Activated CD4-positive, alpha-beta T cell treated with anti-CD3 and anti-CD28 coated beads for 36 hours (primary cell): ENCODE measurements at places on chromosomes 3 and 15. TPM values are rescaled to one million over a fixed set of nuclear protein-coding genes. Genes with fewer than 3 reads are reported as not detected.

The GABRA5 gene
- not detected for total RNA-seq

The GHSR gene
- total RNA-seq, result not detected

The VEPH1 gene
- total RNA-seq, result not detected

GRCh38 chr15:43505738-43506137 lies 11.7 kb upstream of the MAP1A start:
- H3K4me1 ChIP-seq, result peaks cover 13% of the 10 kb centered on the region
- no peaks in the 10 kb centered on the region for H3K27me3 ChIP-seq
- H3K4me3 ChIP-seq, result no peak overlapping the region
- no peaks in the 10 kb centered on the region for H3K36me3 ChIP-seq

DNA sequence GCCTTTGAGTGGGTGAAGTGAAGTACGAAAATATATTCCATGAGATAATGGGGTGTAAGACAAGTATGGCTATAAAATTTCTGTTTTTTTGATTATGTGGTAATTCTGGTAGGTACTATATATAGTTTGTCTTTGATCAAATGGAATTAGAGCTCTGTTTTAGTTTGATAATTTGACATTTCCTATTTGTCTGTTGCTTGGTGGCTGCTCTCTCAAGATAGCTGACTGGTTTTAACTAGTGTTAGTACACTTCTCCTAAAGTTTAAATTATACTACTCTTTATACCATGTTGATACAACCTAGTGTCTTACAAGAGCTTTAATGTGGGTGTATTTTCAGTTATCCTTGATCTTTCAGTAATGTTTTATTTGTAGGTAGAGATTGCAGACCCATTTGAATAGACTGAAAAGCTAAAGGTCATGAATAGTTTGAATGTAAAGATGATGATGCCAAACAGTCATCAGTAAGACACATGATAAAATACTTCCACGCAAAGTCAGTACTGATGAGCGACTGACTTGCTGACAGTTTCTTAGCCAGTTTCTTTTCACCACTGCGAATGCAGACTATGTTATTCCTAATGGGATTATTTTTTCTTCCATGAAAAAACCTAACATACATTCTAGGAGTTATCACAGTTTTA lies 15.2 kb downstream of the SACM1L start:
- no peaks in the 10 kb centered on the region for H3K27me3 ChIP-seq
- H3K36me3 ChIP-seq, result peaks cover 27% of the 10 kb centered on the region
- H3K4me1 ChIP-seq, result peaks cover 40% of the 10 kb centered on the region

GRCh38 chr3:31462050-31462569 lies 70.6 kb upstream of the STT3B start:
- H3K4me3 ChIP-seq, result peak overlapping the region; percentile 33
- no peaks in the 10 kb centered on the region for H3K27me3 ChIP-seq
- H3K27ac ChIP-seq, result peak overlapping the region; percentile 69
- DNase-seq, result peak; percentile 46
- H3K4me1 ChIP-seq, result peaks cover 58% of the 10 kb centered on the region
- no peaks in the 10 kb centered on the region for H3K36me3 ChIP-seq

- H3K27me3 ChIP-seq, result peaks cover 11% of the 10 kb centered on the region
- H3K4me1 ChIP-seq, result no peaks in the 10 kb centered on the region
- no peak for DNase-seq
- no peak overlapping the region for H3K27ac ChIP-seq
- H3K4me3 ChIP-seq, result no peak overlapping the region
Measured at GRCh38 chr3:37580237-37580636, 281.4 kb upstream of the CTDSPL start.

DNA sequence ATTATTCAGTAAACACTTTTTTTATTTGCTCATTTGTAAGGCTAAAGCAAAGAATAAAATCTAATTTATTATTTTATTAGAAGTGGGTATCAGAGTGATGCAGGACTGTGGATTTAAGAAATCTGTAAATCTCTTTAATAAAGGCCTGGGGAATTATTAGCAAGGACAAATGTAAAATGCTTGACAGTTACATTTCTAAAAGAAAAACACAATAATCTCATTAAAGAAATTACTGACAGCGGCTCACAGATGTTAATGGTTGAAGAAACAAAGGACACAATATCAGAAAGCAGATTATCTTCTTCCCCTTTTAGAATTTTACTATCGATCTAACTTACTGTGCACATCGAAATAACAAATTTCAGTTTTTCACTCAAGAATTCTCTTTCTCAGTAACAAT lies 262.1 kb upstream of the MEIS2 start:
- H3K27me3 ChIP-seq, result no peaks in the 10 kb centered on the region
- no peak overlapping the region for H3K27ac ChIP-seq
- no peak for DNase-seq
- H3K36me3 ChIP-seq, result no peaks in the 10 kb centered on the region

DNA sequence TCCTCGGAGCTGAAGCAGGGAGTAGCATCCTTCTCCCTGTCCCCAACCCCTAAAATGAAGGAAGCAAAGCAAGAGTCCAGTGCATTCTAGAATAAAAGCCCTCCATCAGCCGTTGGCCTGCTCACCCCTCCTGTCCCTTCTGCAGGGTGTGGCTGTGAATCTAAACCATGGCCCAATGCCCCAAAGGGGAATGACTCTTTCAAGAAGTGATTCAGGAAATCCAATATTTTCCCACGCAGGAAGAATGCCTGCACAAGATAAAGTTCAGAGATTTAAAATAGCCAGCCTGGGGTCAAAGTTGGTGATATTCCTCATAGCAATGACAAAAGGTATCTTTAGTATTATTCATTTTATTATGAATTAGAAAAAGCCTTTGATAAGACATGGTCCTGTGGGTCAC lies 38.5 kb downstream of the SLCO2A1 start:
- H3K4me3 ChIP-seq, result no peak overlapping the region
- no peak overlapping the region for H3K27ac ChIP-seq
- no peaks in the 10 kb centered on the region for H3K36me3 ChIP-seq
- DNase-seq, result no peak
- peaks cover 4% of the 10 kb centered on the region for H3K27me3 ChIP-seq
- no peaks in the 10 kb centered on the region for H3K4me1 ChIP-seq
